Naive B cell (primary cell): ENCODE measurements at places on chromosomes 6 and 20.
A peak's percentile ranks its signal among the peaks of the same experiment; 100 is the strongest.

- no peak overlapping the region for H3K4me3 ChIP-seq
- no peak for DNase-seq
- no peak overlapping the region for H3K27ac ChIP-seq
Measured at GRCh38 chr6:5567352-5567751, 306.0 kb downstream of the FARS2 start.

GRCh38 chr6:30810813-30811339 is 66.5 kb upstream of the IER3 start:
- H3K4me1 ChIP-seq = peaks cover 12% of the 10 kb centered on the region
- DNase-seq = peak; percentile 39
- peaks cover 8% of the 10 kb centered on the region for H3K27me3 ChIP-seq
- H3K4me3 ChIP-seq = no peak overlapping the region
- H3K36me3 ChIP-seq = no peaks in the 10 kb centered on the region

DNA sequence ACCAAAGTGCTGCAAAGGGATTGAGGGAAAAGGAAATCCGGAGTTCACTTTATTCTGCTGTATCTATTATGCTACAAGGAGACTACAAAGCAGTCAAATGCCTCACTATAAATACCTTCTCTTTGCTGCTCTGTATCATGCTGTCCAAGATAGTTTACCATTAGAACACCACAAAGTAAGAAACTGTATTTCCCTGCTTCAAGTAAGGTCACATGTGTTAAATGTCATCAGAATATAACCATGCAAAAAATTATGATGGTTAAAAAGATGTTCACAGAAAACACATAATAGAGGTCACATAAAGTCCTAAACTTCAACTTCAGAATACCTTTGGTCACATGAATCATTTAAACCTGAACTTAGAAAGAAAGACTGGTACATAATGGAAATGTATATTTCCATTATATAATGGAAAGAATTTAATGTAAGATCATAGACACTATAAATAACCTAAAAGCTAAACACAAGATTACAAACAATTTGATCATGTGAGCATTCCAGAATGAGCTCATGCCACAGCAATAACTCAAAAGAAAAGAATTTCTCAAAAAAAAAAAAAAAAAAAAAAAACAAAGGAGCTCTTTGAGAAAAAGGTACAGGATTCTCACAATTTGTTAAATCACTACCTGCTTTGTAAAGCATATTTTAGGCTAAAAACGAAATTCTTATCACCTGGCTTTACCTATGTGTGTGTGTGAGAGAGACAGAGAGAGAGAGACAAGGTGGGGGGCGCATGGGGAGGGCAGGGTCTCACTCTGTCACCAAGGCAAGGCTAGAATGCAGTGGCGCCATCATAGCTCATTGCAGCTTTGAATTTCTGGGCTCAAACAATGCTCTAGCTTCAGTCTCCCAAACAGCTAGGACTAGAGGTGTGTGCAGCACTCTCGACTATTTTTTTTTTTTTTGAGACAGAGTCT is 58.7 kb downstream of the KIF13A start:
- H3K27ac ChIP-seq = no peak overlapping the region
- no peak for DNase-seq
- H3K36me3 ChIP-seq = no peaks in the 10 kb centered on the region
- no peaks in the 10 kb centered on the region for H3K27me3 ChIP-seq
- H3K4me1 ChIP-seq = peaks cover 10% of the 10 kb centered on the region

GRCh38 chr20:45957021-45957941 is 14.7 kb downstream of the ZNF335 start:
- H3K4me1 ChIP-seq = peaks cover 4% of the 10 kb centered on the region
- no peak for DNase-seq
- H3K4me3 ChIP-seq = no peak overlapping the region

DNA sequence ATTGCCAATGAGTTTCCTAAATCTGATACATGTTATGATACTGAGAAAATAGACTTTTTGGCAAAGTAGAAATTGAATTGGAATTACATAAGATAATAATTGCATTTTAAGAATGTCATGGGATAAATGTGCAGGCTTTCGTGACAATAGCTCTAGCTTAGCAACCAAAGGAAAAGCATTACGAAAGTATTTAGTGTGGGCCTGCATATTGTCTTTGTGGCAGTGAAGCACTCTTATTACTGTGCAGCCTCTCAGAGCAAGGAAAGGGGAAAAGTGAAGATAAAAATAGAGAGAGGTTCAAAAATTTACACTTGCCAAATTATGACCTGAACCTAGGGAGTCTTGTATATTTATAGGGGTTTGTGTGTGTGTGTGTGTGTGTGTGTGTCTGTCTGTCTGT is 12.6 kb upstream of the DEFB113 start:
- H3K27ac ChIP-seq = no peak overlapping the region
- H3K36me3 ChIP-seq = no peaks in the 10 kb centered on the region
- no peaks in the 10 kb centered on the region for H3K4me1 ChIP-seq
- DNase-seq = no peak
- H3K4me3 ChIP-seq = no peak overlapping the region
- no peaks in the 10 kb centered on the region for H3K27me3 ChIP-seq
